ENCODE measurements at places on chromosomes 3 and 15. TPM values are rescaled to one million over a fixed set of nuclear protein-coding genes. Genes with fewer than 3 reads are reported as not detected.

- DNase-seq = peak; percentile 53
Measured at GRCh38 chr3:49871531-49872153, 1.9 kb upstream of the CAMKV start.

DNA sequence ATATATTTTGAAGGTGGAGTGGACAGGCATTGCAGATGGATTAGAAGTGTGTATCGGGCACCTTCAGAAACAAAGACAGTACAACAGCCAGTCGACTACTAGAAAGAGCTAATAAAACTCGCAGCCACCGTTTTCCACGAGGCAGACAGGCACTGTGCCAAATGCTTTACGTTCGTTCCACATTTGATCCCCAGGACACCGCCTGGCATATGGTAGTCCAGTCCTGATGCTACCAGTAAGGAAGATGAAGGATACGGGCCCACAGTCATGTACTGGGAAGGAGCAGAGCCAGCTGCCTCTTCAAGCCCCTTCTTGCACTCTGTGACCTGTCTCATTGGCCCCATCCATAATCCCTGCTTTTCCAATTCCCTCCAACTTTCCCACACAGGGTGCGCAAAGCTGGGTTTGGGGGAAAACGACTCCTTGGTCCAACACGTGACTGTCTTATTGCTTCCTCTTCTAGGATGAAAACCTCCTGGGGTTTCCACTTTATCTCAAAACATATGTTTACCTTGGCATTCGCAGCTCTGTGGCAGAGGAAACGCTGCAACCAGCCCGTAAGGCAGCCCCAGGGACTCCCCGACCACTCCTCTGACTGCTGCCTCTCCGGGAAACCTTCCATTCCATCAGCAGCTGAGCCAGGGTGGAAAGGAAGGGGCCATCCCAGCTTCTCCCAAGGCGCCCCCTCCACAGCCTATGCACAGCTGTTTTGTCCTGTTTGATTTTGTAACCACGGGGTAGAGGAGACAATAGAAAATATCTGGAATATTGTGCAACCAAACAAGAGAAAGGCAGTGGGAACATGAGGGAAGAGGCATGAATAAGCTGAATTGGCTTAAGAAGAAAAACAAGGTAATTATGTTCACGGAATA, 107.4 kb downstream of the ADAMTS17 start:
- DNase-seq = peak; percentile 43

- DNase-seq = no peak
Measured at GRCh38 chr3:11791339-11792200, 55.1 kb downstream of the TAMM41 start.

GRCh38 chr3:141469720-141470119, 17.1 kb upstream of the RASA2 start:
- no peak for DNase-seq

- peak; percentile 79 for DNase-seq
Measured at GRCh38 chr3:51687431-51688205, 16.6 kb downstream of the TEX264 start.

SLC28A2 gene
- polyA plus RNA-seq = not detected

All from brain (organoid and tissue), 16 donors.